DMS79 (cell line): ENCODE measurements at places on chromosomes 7 and 10.

DNA sequence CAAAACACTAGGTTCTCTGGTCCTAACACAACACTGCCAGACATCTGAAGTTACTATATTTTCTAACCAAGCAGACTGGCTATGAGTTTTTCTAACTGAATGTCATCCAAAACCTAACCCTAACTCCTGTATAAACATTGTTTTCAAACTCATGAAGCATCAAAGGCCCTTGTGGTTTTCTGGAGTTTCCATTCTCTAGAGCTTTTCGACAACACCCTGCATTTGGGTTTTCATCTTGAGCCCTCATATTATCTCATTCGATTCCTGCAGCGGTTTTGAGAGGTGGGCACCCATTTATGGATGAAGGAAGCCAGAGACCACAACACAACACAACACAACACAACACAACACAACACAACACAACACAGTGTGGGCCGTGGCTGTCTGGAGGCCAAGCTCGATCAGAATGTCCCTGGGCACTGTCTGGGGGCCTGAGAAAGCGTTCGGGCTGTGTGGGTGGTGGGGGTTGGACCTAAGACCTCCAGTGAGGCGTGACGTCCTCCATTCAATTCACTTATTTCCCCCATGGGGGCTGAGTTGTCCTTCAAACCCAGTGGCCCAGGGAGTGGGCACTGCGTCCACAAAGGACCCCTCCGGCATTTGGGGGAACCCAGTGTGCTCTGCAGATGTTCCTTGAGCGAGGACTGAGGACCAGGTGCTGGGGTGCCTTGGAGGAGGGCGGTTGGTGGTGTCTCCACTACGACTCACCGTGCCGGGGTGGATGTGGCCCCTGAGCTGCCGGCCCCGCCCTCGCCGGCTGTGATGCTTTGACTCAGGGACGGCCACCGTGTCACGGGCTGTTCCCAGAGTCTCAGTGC, 490.4 kb downstream of the DNAJB6 start:
- DNase-seq, result no peak

GRCh38 chr10:3472287-3473051, 299.9 kb upstream of the PITRM1 start:
- DNase-seq, result no peak

GRCh38 chr7:92586841-92587240, 3.3 kb downstream of the FAM133B start:
- DNase-seq, result no peak

- no peak for DNase-seq
Measured at GRCh38 chr7:80175744-80176143, 41.1 kb downstream of the GNAI1 start.

DNA sequence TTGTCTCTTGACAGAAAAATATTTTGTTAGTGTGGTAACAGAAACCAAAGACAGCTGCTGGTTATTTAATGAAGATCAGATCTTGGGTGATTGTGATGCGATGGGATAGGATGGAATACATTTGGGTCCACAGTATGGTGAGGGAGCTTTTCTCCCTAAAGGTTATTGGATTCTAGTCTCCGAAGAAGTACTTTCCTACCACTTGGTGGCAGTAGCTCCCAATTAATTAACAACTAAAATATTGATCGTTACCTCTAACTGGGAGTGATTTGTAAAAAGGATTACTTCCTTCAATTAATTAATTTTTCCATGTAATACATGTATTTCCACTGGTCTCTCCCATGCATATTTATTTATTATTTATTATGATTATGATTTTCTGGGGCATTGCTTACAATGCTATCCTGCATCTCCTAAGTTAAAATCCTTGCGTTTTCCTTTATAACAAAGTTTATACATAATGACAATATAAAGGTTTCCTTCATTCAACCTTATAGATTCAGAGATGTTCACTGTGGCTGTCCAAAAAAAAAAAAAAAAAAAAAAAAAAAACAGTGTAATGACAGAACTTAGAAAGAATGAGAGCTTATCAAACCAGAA, 25.6 kb downstream of the TMEM196 start:
- peak; percentile 17 for DNase-seq

GRCh38 chr10:75565286-75566251, 134.1 kb downstream of the LRMDA start:
- DNase-seq, result no peak

DNA sequence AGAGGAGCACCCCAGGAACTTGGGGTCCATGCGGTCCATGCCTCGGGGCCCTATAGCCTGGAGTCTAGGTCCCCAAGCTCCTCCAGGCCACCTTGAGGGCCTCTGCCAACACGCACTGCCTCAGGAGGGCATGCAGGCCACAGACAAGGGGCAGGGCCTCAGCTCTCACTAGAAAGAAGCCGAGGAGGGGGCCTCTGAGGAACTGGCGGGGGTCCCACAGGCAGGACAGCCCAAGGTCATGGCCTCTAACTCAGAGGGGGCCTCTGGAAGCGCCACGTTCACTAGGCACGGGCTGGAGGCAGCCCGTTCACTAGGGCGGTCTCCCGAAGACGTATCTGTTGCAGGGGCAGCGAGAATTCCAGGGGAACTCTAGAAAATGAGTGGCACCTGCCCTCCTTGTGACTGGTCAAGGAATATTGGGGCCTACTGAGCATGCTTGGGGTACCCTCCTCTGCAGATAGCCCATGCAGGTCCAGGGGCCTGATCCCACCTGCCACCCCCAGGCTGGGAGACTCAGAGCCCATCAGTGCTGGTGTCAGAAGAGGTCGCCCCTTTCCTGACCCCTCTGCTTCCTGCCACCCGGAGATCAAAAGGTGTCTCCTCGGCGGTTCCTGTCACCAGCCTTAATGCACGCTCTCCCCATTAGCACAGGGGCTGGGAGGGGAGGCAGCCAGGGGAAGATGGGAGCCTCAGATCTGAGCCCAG, 86.7 kb upstream of the RET start:
- DNase-seq, result no peak

- no peak for DNase-seq
Measured at GRCh38 chr10:79601939-79602338, 8.8 kb upstream of the SFTPA1 start.

GRCh38 chr10:97915346-97916131, 65.9 kb downstream of the GOLGA7B start:
- no peak for DNase-seq

- no peak for DNase-seq
Measured at GRCh38 chr10:30170814-30171213, 111.4 kb upstream of the JCAD start.

DNA sequence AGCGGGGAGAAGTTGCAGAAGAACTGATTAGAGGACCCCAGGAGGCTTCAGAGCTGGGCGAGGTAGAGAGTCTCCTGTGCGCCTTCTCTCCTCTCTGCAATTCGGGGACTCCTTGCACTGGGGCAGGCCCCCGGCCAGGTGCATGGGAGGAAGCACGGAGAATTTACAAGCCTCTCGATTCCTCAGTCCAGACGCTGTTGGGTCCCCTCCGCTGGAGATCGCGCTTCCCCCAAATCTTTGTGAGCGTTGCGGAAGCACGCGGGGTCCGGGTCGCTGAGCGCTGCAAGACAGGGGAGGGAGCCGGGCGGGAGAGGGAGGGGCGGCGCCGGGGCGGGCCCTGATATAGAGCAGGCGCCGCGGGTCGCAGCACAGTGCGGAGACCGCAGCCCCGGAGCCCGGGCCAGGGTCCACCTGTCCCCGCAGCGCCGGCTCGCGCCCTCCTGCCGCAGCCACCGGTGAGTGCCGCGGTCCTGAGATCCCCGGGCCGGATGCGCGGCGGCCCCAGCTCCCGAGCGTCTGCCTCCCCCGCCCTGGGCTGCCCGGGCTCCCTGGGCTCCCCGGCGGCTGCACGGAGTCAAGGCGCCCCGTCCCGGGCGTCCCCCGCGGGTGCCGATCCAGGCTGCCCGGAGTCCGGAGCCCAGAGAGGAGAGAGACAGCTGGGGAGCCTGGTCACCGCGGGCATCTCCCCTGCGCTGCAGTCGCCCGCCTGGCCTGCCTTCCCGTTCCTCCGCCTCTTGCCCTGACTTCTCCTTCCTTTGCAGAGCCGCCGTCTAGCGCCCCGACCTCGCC, at the start of gene PLAU:
Gene PLAU, plus strand, starts transcription at position 369 of the 789 bp plus-strand sequence. CDS start 424 bp downstream, outside the sequence.
- no peak for DNase-seq

DNA sequence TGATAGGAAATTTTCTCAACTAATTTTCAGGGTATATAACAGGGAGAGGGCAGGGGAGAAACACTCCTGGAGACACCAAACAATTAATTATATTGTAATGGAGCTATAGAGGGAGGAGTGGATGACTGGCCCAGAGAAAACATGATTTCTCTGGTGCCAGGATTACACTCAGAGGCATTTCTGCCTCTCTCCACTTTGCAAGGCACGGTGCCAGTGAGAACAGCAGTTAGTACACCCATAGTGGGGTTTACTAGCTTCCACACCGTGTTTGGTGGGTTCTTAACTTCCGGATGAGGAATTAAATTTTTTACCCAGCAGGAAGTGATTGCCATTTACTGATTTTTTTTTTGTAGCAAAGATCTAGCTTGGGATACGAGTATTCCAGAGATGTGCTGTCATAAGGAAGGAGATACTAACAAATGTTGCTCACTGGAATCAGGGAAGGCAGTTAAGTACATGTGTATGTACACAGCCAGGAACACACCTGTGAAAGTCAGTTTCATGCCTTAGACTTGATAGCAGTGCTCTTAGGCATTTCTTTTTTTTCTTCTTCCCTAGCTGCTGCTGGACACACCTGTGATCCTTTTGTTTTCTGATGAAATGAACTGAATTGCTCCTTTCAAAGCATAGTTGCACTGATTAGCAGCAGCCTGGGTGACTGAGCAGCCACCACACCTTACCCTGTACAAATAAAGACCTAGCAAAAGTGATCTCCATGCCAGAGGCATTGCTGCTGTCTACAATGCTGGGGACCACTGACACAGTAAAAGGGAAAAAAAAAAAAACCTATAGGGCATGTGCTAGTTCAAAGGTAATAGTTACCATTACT, 58.1 kb downstream of the POLL start:
- DNase-seq, result no peak

DNA sequence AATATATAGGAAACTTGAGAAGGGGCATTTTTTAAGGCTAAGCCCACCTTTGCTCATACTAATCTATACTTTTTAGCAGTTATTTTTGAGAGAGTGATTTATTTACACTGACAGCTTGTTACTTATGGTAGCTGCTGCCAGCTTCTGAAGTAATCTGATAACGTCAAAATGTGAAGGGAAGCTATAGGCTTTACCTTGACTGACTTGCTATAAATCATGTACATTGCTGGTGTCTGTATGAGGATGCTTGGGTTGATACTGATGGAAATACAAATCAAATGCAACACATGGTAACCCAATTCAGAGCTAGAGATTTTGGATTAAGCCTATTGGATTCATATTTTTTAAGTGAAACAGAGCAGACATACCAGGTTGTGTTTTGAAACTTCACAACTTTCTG, 299.4 kb downstream of the LRMDA start:
- DNase-seq, result no peak

GRCh38 chr7:20241911-20242261, 24.7 kb upstream of the MACC1 start:
- DNase-seq, result no peak

GRCh38 chr7:143369678-143370651, 7.5 kb upstream of the FAM131B start:
- DNase-seq, result no peak

GRCh38 chr10:104894681-104895080, 253.6 kb downstream of the SORCS3 start:
- no peak for DNase-seq

GRCh38 chr10:42635098-42635497, 3.3 kb downstream of the ZNF33B start:
- no peak for DNase-seq

- DNase-seq, result no peak
Measured at GRCh38 chr7:95089414-95090315, 182.3 kb downstream of the PPP1R9A start.

DNA sequence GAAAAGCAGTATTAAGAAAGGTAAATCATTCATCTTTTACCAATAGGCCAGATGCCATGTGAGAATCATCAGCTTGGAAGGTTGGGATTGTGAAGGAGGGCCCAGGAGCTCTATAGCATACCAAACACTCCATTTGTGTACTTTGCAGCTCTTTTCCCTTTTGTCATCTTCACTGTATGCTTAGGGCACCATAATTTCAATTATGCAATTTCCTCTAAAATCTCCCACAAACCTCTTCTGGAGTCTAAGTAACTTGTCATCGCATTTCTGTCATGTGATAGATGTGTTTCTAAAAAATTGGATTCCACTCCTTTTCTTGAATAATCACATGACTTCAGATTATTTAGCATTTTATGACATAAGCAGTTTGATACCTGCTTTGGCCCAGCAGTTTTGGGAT, 17.9 kb downstream of the RPP30 start:
- DNase-seq, result no peak

- no peak for DNase-seq
Measured at GRCh38 chr10:60525716-60526585, 136.3 kb upstream of the ANK3 start.

- no peak for DNase-seq
Measured at GRCh38 chr7:158292948-158293347, 294.7 kb downstream of the PTPRN2 start.

- no peak for DNase-seq
Measured at GRCh38 chr7:28018446-28018845, 162.1 kb downstream of the JAZF1 start.

GRCh38 chr10:99941942-99942820, 67.6 kb downstream of the DNMBP start:
- DNase-seq, result no peak

DNA sequence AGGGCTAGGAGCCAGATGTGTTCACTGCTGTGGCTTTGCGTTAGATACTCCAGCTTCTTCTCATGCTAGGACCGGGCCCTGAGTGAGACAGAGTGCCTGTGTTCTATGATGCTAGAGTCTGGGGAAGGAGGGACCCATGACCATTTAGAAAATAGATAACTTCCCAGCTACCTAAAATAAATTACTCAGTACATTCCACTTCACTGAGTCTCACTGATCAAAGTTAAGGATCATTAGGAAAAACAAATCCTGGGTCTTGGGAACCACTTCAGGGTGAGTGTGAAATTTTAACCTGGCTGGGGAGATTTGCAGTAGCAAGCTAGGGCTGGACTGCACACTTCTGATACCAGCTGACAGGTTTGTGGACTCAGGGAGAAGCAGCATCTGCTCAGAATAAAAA, 138.1 kb downstream of the EMX2 start:
- DNase-seq, result no peak

GRCh38 chr10:20986049-20986448, 88.9 kb upstream of the NEBL start:
- DNase-seq, result no peak

DNA sequence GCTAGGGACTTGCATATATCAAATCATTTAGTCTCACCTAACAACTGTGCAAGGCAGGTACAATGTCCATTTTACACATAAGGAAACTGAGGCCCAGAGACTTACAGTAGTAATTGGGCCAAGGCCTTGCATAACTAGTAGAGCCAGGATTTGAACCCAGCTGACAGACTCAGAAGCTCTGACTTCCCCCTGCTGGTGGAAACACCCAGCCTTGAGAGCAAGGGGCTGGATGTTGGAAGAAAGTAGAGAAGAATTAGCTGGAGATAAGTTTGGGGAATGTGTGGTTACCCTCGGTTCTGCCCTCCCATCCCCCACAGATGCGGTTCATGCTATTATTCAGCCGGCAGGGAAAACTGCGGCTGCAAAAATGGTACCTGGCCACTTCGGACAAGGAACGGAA, 2.0 kb downstream of the AP1S1 start:
- no peak for DNase-seq

GRCh38 chr7:150663802-150664494, 21.6 kb upstream of the GIMAP2 start:
- no peak for DNase-seq
